ENCODE measurements at places on chromosomes 3 and 15.
A peak's percentile ranks its signal among the peaks of the same experiment; 100 is the strongest.

- no peak for DNase-seq
These were observed 612.2 kb downstream of the RBMS3 start for GRCh38 chr3:29892976-29893554.

DNA sequence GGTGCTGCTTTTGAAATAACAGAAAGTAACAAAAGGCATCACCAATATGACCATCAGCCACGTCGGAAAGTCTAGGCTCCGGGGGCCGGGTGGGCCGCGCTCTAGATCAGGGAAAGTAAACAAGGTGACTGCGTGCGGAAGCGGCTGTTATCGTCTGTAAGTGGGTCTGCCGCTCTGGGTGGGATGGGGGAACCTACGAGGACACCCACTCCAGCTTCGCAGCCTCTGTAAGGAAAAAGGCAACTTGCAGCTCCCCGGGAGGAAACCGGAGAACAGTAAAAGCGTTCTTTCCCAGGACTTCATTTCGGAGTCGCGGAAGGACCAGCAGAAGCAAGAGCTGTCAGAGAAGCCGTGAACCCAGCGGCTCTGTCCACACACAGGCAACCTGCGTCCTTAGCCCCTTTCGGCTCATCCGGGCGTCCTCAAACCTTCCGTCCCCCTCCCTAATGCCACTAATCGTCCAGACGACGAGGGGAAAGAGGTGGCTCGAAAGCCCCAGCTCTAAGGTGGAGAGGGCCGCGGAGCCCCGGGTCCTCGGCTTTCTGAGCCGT lies 461 bp downstream of the XRN1 start:
- DNase-seq, result no peak

DNA sequence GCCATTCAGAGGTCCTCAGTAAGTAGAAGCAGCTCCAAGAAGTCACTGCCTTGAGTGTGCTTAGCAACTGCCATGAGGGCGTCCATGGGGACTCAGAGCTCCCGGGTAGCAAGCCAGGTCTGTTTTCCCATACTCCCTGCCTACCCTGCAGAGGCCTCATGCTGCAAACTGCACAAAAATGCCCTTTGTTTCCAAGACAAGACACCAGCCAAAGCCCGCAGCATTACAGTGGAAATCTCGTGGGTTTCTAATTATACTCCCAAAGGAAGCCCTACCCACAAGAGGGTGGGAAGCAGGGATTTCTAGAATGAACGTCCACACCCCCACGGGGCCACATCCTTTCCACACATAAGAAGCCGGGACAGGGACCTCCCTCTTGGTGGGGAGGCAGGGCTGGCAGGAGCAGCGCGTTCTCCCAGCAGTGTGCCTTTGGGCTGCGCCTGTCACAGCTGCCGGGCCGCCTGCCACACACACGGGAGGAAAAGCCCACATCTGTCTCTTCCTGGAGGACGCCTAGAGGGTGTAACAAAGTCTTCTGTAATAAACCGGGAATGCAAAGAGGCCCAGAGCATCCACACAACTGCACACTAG lies 31.1 kb downstream of the FAM174B start:
- DNase-seq, result no peak

- no peak for DNase-seq
These were observed 262.4 kb downstream of the SLC9A9 start for GRCh38 chr3:143585720-143586456.

GRCh38 chr3:196642434-196642833 lies 2.9 kb downstream of the NRROS start:
- DNase-seq, result peak; percentile 40

DNA sequence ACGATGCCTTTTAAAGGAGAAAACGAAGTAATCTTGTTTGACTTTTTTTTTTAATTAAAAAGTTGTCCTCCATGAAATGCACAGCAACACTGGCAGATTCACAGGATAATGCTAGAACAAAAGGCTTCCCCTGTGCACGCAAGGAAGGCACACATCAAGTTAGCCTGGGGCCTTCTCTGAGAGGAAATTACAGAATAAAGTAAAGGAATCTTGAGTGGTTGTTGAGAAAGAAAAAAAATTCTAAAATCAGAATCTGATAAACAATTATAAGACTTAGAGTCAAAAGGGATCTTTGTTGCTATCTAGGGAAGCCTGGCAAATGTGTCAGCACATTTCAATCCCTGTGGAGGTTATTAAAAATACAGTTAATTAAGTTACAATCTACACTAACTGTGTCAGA lies 946.0 kb downstream of the IGSF11 start:
- no peak for DNase-seq

DNA sequence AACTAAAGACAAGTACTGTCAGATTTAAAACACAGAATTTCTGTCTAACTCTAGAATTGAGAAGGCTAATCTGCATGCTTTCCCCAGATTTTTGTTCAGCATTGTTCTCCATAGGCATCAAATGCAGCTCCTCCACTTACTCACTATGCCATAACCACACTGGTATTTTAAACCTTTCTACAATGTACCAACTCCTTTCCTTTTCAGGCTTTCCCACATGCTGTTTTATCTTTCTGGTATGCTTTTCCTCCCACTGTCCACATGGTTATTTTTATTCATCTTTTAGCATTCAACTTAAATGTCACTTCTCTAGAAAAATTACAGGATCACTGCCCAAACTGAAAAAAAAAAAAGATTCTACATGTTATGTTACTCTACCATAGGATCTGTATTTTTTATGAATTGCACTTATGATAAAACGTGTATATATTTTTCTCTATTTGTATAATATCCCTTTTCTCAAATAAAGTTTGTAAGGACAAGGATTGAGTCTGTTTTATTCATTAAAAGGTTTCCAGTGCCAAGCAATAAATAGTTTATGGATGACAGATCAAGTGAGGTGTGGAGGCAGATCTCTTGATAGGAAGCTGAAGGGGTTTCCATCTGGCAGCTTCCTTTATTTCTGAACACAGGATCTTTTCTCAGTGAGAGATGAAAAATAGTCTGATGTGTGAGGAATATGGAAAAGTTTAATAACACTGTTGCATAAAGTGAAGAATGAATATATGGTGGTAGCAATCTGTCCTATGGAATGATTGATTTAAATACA lies 1064.5 kb downstream of the ZPLD1 start:
- DNase-seq, result no peak

GRCh38 chr3:168077091-168077490 lies 18.6 kb downstream of the GOLIM4 start:
- DNase-seq, result no peak
